Effector memory CD4-positive, alpha-beta T cell (primary cell): ENCODE measurements at places on chromosomes 6 and 20.

GRCh38 chr6:89483111-89483720 is 50.3 kb downstream of the ANKRD6 start:
- no peak for DNase-seq

- DNase-seq: no peak
These were observed 160.3 kb downstream of the EYA2 start for GRCh38 chr20:47054945-47055344.

- no peak for DNase-seq
These were observed 259.1 kb downstream of the ZFAND3 start for GRCh38 chr6:38078671-38079070.

DNA sequence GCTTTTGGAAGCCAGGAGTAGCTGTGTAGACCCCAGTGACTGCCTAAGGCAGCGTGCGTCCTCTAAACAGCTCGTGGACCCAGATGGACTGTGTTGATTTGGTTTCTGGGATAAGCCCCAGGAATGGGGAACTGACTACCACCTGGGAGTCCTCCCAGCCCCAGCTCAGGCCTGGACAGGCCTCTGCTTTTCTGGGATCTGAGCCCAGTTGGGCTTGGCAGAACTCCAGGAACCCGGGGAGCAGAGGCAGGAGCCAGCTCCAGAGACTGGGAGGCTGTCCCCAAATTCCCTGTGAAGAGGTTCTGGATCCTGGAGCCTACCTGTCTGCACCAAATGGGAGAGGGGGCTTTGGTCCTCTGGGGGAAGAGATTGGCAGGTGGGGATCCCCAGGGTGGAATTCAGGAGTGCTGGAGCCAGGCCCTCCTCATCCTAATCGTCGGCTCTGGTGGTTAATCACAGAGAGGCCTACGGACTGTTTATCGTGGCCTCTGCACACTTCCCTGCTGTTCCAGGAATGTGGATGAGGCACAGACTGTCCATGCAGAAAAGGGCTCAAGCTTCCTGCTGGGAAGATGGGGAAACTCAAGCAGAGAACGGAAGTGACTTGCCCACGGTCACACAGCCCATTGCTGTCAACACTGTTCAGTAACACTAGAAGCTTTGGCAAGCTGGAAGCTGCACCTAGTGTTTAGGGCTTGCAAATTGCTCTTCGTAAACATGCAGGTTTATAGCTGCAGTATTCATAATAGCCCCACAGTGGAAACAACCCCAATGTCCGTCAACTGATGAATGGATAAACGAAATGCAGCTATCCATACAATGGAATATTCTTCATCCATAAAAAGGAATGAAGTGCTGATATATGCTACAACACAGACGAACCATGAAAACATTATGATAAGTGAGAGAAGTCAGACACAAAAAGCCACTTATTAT is 100.6 kb downstream of the KCNB1 start:
- no peak for DNase-seq

DNA sequence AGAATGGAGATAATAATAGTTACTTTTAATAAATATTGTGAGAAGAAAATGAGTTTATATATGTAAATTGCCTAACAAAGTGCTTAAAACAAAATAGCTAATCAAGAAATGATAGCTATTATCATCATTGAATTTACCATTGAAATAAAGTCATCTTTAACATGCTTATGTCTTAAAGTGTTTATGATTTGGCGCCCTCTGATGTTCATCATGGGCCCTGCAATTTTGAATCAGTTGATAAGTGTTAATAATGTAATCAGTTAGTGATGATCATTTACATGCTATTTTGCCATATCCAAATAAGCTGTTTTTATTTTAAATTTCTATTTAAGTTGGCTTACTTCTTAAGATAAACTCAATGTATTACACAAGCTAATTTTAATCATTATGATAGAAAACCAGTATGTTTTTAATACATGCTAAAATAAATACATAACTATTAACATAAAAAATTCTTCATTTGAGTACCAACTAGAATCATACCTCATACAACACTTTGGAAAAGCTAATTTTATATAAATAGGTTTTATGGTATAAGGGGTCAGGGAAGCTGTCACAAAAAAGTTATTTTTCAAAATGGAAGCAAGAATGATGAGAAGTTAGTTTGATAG is 39.2 kb upstream of the TPD52L1 start:
- DNase-seq: peak; percentile 26

DNA sequence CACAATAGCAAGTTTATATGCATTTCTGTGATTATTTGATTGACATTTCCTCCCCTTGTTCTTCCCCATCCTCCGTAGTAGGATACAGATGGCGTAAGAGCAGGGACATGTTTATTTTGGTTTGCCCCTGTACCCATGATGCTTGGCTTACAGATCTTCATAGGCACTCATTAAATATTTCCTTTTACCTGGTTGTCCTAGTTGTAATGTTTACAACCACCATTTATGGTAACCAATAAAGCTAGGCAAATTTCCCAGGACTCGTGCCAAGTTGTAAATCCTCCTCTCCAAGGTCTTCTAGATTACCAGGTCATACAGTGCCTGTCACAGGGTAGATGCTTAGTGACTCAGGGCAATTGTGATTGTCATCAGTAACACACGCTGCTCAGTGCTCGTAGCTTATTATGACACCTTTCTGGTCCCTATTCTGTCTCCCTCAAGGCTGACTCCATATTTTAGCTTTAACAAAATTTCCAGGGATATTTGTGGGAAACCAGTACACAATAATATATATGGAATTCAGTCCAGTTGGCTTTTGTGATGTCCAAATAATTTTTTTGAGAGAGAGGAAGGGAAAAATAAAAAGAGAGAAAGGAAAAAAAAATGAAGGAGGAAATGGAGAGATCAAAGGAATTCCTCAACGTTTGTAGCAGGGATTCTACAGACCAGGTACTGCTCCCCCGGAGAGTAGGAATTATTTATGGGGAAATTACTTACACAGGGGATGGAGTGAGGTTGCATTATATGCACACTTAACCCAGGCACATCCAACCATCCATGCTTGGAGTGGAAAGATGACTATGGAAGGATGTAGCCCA is 24.6 kb downstream of the CYP24A1 start:
- DNase-seq: no peak

GRCh38 chr6:125866433-125866832 is 75.7 kb downstream of the NCOA7 start:
- no peak for DNase-seq

- DNase-seq: peak; percentile 37
These were observed 902 bp downstream of the SAMHD1 start for GRCh38 chr20:36950414-36951197.

DNA sequence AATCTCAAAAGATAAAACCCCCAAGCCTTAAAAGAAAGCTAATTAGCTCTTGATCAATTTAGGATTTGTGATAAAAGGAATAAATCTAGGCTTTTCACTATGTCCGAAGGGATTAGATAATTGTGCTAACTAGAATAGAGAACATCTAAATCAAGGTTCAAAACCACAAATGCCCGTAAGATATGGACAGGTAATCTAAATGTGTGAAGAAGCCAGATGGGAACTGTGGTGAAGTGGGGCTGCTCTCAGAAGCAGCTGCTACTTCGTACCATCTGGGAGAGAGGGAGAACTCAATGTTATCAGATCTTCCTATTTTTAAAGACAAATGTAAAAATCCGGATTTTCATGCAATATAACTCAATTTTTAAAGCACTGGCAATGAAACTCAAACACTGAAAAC is 44.2 kb downstream of the NCOA6 start:
- DNase-seq: no peak

DNA sequence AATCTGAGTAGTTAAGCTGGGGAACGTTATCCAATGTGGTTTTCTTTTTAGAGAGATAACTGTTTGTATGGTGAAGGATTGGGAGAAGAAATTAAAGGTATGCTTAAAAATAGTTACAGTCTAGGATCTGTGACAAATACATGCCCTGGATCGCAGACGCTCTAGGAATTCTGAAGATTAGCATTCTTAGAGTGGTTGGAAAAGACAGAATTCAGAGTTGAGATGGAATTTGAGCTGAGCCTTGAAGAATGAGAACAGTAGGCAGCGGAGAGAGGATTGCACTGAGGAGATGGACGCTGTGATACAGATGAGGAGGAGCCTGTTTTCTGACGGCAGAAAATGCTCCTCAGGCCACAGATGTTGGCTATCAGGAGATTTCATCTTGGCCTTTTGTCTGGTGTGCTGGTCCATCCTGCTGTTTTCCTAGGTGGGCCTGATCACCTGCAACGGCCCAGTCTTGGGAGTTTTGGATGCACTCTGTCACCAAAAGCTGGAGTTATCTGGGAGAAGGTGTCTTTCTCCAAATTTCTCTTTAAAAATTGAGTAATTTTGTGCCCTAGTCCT is 48.3 kb upstream of the KIF25 start:
- DNase-seq: no peak

DNA sequence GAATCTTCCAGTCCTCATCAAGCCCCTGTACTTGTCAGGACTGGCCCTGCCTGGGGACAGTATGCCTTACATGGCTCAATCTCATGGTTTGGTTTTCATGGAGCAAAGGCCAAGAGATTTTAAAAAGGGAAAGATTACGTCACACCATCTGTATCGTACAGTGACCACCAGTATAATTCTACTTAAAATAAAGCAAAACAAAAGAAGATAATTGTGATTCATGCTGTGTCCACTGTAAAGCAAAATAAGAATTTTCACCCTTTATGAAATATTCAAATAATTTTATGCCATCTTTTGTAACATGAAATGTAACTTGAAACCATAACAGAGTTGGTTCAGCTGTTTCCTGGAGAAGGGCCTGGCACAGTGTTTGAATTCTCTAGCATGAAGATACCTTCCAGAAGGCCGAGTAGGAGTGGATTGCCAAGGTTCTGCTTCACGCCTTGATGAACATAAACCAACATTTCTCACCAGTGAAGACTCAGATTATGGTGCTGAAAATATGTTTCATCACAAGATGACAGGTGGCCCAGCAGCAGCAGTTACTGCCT is 486.5 kb downstream of the RFPL4B start:
- no peak for DNase-seq

DNA sequence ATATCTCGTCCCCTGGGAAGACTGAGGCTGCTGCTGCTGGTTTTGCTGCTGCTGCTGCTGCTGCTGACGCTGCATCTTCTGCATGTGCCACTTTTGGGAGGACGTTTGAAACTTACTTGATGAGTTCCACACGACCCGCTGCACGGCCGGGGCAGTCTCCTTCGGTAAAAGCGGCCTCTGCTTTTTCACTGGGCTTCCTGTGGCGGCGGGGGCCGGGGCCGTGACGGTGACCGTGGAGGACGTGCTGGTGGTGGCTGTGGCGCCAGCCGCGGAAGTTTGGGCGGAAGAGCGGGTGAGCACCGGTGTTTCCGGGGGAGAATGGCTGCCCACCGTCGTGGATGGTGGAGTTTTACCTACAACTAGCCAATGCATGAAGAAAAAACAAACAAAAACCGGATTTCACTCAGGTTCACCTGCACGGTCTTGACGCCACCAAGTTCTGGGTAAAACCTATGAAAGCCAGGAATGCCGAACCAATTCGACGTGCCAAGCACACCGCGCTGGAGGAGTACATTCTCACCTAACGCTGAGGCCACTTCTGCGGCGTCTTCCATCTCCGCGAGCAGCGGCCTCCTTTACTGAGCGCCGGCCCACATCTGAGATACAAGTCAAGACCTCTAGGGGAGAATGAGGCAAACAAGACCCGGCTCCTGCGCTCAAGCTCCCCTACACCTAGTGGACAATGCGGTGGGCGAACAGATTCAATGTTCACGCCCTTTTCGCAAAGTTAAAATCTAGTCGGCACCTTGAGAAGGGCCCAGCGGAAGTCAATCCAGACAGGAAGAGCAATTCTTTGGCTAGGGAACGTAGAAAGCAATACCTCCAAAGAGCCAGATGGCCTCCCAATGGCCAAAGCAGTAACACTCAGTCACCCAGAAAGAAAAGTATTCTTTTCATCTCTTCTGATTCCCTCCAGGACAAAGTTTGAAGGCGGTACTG is 117.5 kb downstream of the ZMYND8 start:
- DNase-seq: no peak

GRCh38 chr6:6284221-6284966 is 36.1 kb downstream of the F13A1 start:
- no peak for DNase-seq

GRCh38 chr6:43776799-43777776 is 7.1 kb downstream of the VEGFA start:
- DNase-seq: no peak

GRCh38 chr6:130407032-130407431 is 41.2 kb downstream of the TMEM200A start:
- DNase-seq: no peak

GRCh38 chr20:57774111-57774880 is 64.5 kb upstream of the PMEPA1 start:
- DNase-seq: no peak
